Activated CD4-positive, alpha-beta T cell treated with anti-CD3 and anti-CD28 coated beads, Interleukin-2, amount 50 U/mL, for 1 hour (primary cell): ENCODE measurements at places on chromosomes 3 and 15.

- no peak for DNase-seq
Measured at GRCh38 chr3:64943866-64944265, 256.1 kb upstream of the ADAMTS9 start.

GRCh38 chr3:38561746-38562466 lies 65.8 kb downstream of the EXOG start:
- DNase-seq, result no peak

DNA sequence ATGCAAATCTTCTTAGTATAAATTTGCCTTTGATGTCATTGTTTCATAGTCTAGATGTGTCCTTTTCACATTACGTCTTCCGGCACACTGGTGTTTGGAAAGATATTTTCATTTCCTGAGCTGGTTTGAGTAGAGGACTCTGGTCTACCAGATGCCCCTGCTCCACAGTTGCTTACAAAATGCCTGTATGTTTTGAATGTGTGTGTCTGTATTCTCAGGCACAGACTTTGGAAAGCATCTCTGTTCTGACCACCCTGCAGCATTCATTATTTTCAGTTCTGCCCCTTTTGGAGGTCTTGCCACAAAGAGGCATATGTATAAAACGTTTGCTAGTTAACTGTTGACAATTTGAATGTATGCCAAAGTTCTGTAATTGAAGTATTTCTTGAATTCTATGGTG lies 236.0 kb upstream of the GOLIM4 start:
- no peak for DNase-seq

DNA sequence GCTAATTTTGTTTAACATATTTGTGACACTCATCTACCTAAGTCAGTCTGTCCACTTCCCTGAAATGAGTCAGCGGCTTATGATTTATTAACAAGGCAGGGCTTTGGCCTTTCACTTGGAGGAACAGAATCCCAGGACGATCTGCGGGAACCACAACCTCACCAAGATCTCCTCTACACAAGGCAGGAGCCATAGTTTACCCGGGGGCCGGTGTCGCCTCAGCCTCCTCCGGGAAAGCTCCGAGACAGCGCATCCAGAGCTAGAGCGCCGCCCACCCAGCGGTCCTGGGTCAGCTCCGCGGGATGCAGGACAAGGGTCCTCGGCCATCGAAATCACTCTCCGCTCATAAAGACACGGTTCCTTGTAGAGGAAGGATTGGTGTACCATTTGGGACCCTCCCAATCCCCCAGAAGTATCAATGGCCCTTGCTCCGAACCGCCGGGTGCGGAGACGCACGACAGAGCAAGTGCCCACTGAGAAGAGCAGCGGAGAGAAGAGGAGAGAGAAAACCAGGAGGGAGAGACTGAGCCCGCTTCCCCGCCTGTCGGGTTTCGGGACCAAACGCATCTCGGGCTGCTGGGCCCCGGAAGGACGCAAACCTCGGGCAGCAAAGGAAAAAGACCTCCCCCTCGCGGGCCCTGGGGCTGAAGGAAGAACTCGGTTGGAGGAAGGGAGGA lies 13.1 kb upstream of the ALCAM start:
- no peak for DNase-seq

DNA sequence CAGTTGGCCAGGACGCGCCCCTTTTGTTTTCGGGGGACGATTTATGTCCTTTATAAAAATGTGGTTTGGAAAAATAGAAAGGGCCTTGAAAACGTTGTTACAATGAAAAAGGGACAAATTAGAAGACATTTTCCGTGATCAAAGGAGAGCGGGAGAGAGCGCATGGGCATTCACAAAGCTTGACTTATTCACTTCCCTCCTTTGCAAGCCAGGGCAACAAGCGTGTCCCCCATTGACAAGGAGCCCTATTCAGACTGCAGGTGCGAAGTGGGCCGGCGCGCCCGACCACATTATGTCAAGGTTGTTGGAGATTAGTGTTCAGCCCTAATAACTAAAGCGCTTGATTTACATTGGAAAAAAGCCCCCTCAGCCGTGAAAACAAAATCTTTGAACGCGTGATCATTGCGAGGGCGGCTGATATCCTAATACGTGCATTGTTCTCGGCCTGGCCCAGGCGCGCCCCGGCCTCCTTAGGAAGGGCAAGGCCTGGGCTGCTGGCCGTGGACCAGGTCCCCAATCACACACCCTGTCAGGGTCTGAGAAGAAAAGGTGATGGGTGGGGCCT lies 25.9 kb downstream of the ZIC4 start:
- no peak for DNase-seq

DNA sequence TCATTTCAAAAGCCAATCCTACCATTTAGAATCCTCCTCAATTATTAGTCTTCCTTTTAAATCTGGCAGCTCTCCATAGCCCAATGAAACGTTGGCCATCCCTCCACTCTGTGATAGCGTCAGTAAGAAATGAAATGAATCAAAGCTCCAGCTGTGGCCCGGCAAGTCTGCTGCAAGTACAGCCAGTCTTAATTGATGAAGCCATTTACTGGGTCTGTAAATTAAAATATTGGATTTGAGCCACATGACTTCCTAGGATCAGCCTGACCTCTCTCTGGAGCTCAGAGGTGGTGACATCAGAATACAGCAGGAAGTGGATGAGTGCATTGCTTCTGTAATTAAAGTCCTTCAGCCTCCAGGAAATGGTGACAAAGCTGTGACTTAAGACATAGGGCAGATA lies 347.0 kb upstream of the LMCD1 start:
- DNase-seq, result no peak

- no peak for DNase-seq
Measured at GRCh38 chr15:38129531-38130204, 123.0 kb upstream of the SPRED1 start.

- DNase-seq, result no peak
Measured at GRCh38 chr3:101779822-101780381, 891 bp downstream of the NXPE3 start.

DNA sequence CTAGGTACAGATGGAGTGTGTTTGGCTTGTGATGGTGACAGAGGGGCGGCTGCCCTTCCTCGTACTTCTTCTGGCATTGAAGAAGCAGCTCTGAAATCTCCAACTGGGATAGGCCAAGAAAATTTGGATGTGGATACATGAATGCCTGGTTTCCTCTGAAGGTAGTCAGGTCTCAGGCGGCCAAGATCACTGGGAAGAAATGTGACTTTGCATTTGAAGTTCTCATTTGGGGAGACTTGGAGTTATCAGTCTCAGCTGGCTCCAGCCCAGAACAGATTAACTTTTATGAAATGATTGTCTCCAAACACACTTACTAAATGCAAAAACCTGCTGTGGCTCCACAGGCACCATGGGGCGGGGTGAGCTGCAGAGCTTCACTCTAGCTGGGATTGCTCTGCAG lies 215.9 kb downstream of the THSD4 start:
- DNase-seq, result no peak

GRCh38 chr3:156760333-156760732 lies 65.8 kb upstream of the LEKR1 start:
- no peak for DNase-seq

DNA sequence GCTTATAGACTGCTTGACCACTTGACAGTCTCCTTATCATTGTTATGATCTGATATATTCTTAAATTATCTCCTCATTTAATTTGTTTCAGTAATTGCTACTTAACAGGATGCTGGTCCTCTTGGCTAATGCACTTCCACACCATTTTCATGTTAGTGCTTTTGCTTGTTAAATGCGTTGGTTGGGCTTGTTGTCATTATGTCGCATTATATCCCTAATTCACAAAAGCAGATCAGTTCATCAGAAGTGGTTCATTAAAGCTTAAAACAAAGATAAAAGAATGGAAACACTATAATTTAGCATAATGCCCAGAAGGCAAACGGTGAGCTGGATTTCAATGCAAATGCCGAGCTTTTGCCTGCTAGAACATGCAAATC lies 17.1 kb upstream of the EHHADH start:
- no peak for DNase-seq

DNA sequence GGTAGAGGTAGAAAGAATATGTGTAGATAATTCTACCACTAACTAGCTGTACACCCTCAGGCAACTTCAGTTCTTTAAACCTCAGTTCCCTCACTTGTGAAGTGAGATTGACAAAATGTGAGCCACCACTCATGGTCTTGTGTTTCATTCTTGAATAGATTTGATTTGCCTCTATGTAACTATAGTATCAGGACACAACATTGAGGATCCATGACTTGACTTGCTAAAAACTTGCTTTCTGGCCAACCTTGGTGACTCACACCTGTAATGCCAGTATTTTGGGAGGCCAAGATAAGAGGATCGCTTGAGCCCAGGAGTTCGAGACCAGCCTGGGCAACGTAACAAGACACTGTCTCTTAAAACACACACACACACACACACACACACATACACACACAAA lies 115.8 kb upstream of the FLNB start:
- no peak for DNase-seq

DNA sequence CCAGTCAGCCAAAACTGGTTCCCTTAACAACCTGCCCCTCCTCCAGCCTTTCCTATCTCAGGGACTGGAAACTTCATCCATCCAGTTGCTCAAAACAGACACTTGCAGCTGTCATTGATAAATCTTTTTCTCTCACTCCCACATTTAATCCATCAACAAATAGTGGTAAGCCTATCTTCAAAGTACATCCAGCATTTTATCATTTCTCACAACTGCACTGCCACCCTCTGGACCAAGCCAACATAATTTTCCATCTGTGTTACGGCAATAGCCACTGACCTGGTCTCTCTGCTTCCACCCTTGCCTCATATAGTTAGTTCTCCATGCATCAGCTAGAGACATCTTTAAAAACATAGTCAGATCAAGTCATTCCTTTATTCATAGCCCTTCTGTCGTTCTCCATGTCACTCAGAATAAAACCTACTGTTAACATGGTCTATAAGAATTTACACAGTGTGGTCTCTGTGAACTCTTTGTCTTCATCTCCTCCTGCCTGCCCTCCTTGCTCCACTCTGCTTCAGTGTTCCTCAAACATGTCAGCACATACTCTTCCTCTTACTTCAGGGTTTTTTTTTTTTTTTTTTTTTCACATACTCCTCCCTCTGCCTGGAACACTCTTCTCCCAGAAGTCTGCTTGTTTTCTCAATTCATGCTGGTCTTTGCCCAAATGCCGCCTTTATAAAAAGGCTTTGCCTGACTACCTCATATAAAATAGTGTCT lies 102.5 kb upstream of the COL6A5 start:
- no peak for DNase-seq

DNA sequence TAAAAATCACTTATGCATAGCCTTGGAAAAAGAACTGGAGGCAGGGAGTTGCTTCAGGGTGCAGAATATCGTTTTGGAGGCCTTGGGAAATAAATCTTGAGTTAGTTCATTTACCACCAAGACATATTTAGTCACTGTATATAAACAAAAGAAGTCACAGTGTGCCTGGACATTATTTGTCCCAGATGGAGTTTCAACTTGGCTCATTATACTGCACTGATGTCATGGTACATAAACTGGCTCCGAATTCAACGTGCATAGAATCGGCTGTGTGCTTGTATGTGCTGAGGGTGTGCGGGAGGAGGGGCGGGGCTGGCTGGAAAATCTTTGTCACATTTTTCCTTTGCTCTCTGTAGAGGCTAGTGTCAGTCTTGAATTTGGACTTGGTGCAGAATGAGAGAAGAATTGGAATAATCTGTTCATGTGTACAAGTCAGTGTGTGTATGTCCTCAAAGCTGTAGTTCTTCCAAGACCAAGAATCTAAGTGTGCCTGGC lies 86.6 kb downstream of the FNDC3B start:
- DNase-seq, result no peak

DNA sequence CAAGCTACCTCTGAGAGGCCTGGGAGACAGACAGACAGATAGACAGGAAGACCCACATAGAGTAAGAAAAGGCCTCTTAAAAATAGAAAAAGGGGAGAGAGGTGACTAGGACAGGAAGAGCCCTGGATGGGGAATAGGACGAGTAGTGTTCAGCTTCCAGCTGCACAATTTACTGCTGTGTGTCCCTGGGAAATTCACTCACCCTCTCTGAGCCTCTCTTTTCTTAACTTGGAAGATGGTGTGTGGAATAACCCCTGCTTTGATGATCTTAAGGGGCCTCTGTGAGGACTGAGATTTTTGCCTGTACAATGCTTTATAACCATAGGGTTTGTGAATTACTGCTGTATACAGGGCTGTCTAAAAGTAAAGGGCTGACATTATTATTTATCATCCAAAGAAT lies 37.5 kb downstream of the FEM1B start:
- DNase-seq, result no peak

DNA sequence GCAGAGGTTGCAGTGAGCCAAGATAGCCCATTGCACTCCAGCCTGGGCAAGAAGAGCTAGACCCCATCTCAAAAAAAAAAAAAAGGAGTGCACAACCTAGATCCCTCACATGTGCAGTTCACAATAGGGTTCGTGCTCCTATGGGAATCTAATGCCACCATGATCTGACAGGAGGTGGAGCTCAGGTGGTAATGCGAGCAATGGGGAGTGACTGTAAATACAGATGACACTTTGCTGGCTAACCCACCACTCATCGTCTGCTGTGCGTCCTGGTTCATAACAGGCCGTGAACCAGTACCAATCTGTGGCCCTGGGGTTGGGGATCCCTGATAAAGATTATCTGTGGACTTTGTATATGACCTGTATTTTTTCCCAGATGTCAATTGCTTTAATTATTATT lies 16.7 kb downstream of the USP8 start:
- no peak for DNase-seq

DNA sequence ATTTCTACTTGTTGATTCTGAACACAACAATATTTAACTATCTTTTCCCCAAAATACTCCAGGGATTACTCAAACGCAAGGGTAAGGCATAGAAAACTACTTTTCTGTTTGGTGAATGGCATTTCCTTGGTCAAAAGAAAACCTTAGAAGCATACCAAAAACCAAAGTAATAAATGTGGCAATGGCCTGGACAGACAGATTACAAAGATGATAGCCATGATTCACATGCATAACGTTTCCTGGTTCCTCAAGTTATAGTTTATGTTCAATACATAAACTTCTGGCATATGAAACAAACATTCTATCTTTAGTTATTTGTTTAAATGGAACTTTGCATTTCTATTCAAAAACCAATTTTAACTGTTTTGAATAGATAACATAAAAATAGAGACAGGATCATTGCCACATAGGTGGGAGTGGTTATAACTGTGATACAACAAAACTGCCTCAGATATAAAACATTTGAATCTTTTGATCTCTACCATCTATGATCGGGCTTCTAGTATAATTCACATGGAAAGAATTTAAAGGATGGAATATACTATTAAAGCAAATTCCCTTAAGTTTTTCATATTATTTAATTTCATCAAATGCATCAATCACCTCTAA lies 32.1 kb downstream of the FOXP1 start:
- DNase-seq, result no peak

DNA sequence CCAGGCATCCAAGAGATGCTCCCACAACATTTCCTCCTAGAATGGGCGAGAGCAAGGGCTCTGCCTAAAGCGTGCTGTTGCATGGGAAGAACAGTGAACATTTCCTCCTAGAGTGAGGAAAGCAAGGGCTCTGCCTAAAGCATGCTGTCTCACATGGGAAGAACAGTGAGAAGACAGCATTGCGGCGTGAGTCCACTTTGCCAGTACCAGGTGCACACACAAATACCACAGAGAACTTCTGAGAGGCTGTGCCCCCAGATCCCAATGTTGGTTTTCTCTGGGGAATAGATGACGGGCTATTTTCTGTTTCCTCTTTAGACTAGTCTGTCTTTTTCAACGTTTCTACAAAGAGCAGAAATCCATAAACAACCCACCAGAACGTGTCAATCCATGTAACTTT lies 142.9 kb downstream of the LRRK1 start:
- DNase-seq, result no peak
